Stimulated activated CD4-positive, alpha-beta T cell treated with anti-CD3 and anti-CD28 coated beads, Interleukin-1b, Interleukin-23, amount 100 ng/mL, for 1 hour (primary cell): ENCODE measurements at places on chromosomes 16 and 17.

DNA sequence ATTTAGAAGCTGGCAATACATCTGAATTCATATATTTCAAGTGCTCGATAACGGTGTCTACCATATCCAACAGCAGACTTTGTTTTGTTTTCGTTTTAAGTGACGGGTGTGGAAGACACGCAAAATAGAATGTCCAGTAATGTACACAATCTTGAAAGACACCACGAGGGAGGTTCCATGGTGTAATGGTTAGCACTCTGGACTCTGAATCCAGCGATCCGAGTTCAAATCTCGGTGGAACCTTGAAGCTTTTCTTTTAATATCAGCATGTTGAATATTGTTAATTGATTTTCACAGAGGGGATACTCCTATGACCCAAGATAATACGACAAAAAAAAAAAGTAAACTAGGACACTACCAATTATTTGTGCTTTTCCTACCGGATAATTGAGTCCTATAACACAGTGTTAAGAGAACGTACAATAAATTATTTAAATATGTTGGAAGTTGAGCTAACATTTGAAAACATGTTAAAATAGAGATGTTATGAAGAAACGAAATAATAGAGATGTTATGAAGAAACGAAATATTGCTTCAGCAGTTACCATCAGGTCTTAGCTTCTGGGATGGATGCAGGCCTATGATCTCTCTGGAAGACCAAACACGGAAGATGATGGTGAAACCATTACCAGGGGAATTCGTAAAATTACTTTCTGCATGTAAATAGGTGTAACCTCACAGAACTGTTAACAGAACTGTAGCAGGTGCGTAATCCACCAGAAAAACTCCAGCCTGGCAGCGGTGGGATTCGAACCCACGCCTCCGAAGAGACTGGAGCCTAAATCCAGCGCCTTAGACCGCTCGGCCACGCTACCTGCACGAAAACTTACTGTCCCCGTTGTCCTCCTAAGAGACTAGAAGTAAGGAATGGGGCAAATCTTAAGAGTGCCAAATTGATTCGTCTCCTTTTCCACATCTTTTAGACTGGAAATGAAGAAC is 1.5 kb upstream of the ALOXE3 start:
- peak; percentile 55 for DNase-seq

GRCh38 chr17:29090750-29091605 is 48.0 kb downstream of the PIPOX start:
- DNase-seq: no peak

GRCh38 chr17:32142857-32143526 is 690 bp downstream of the RHOT1 start:
- no peak for DNase-seq

- DNase-seq: no peak
Observed at GRCh38 chr17:30346221-30346795, 12.5 kb upstream of the TMIGD1 start.

DNA sequence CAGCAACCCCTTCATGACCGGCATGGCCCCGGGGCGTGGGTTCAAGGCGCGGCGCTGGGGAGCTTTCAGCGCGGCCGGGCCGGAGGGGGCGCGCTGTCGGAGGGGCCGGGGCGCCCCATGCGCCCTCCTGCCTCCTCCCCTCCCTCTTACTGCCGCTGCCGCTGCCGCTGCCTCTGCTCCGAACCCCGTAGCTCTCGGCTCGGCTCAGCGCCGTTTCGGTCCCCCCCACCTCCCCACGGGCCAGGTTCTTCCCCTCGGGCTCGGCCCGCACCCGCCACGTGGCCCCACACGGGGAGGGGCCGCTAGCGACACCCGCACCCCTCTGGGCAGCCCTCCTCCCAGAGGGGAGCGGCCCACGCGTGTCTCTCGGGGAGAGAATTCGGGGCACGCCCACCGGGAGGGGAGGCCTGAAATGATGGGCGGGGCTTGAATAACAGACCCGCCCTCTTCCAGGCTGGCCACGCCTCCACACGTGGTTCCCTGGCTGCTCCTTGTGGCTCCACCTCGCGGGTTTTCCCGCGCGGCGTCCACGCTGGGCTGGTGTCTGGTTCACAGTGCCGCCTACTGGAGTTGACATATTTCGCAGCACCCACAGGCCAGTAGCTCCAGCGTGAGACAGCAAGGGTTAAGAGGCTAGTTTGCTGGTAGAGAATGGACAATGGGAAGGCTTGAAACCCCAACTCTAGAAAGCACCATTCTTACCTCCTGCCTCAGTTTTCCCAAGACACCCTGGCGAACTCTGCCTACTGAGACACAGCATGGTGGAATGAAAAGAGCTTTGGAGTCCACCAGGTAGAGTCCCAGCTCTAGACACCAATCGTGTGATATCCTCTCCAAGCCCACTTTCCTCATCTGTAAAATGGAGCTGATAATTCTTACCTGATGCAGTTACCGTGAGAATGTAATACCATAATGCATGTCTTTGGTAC is at the start of gene KCNH4:
KCNH4 (minus strand) TSS at position 221 of the 929 bp plus-strand sequence; CDS start at position 24, 197 bp downstream.
- peak; percentile 83 for DNase-seq

DNA sequence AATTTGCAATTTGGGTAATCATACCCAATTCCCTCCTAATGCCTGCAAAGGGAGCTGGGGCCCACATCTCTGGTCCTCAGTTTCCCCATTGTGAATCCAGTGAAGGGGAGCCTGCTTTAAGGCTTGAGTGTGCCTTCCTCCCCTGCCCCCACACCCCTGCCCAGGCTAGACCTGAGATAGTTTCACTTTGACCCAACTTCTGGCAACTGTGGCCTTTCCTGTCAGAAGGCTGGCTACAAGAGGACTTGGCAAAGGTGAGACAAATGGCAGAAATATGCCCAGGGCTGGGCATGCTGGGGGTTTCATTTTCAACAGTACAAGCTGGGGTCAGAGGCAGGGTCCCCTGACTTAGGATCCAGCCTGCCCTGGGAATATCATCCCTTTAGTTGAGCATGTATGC is 10.0 kb downstream of the SOCS1 start:
- DNase-seq: no peak

DNA sequence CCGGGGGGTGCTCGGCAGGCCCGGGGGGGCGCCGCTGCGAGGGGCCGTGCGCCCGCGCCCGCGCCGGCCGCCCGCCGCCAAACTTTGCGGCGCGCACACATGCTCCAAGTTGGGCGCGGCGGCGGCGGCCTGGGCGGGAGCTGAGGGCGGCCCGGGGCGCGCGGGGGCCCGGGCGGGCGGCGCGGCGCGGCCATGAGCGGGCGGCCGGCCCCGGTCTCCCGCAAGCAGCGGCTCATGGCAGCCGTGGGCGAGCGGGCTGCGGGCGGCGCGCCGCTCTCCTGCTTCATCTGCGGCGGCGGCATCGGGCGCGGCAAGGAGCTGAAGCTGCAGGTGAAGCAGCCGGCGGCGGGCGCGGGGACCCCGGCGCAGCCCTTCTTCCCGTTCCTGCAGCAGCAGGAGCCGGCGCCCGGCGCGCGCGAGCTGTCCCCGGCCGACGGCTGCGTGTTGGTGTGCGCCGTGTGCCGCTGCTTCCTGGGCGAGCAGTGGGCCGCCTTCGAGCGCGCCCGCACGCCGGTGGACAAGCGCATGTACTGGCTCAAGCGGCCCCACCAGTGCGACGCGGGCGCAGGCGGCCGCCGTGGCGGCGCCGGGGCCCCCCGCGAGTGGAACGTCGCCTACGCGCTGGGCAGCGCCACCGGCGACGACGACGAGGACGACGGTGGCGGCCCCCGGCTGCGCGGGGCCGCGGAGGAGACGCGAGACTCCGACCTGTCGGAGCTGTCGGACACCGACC is 57.2 kb upstream of the CIBAR2 start:
- DNase-seq: no peak

- no peak for DNase-seq
Observed at GRCh38 chr16:48165961-48166578, 10.3 kb upstream of the ABCC12 start.

GRCh38 chr16:27980919-27981700 is 82.4 kb downstream of the GSG1L start:
- no peak for DNase-seq

DNA sequence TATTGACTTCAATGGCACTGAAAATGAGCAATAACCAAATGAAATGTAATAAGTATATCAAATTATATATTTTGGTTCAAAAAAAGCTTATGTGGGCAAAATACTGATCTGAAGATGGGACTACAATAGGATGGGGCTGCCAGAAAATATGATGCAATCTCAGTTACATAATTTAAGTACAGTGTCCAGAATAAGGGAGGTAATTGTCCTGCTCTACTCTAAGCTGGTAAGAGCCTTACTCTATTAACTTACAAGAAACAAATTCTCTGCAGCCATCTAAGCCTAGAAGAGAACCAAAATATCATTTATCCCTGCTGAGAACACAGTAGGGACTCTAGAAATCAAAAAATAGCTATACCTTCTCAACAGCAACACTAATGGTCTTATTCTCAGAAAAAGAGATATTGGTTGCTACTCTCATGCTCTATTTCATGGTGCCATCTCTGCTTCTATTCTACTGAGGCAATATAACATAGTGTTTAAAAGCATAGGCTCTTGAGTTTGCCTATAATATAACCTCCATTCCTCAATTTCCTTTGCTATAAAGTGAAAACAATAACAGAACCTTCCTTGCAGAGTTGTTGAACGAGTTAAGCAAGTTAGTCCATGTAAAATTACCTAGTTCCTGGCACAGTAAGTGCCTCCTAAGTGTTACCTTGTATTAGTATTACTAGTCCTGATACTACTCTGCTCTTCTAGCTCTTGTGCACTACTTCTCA is 19.9 kb downstream of the NQO1 start:
- no peak for DNase-seq
